Liver (tissue), 10 donors: ENCODE measurements at places on chromosomes 6 and 20. TPM values are rescaled to one million over a fixed set of nuclear protein-coding genes. Genes with fewer than 3 reads are reported as not detected.

The METTL24 gene
- 0.23 TPM for polyA plus RNA-seq

The OR2H1 gene
- not detected for polyA plus RNA-seq

The SCUBE3 gene
- polyA plus RNA-seq: 0.03 TPM

The PAK1IP1 gene
- polyA plus RNA-seq: 6.9 TPM

The MYBL2 gene
- polyA plus RNA-seq: 1.9 TPM

The TCF21 gene
- polyA plus RNA-seq: 1.0 TPM

The LTA gene
- not detected for polyA plus RNA-seq

The ADGB gene
- polyA plus RNA-seq: not detected

The MROH8 gene
- 1.3 TPM for polyA plus RNA-seq

The GNMT gene
- 163 TPM for polyA plus RNA-seq

The RWDD2A gene
- polyA plus RNA-seq: 2.8 TPM

The GPSM3 gene
- polyA plus RNA-seq: 6.0 TPM

The ZC2HC1B gene
- not detected for polyA plus RNA-seq

The VSX1 gene
- not detected for polyA plus RNA-seq

The FBXL4 gene
- 4.1 TPM for polyA plus RNA-seq

GRCh38 chr6:3294921-3295871, 36.4 kb downstream of the PSMG4 start:
- DNase-seq: no peak

GRCh38 chr6:54784011-54784410, 62.6 kb upstream of the FAM83B start:
- no peak for DNase-seq

- no peak for DNase-seq
Measured at GRCh38 chr6:85418059-85418458, 31.8 kb upstream of the NT5E start.

DNA sequence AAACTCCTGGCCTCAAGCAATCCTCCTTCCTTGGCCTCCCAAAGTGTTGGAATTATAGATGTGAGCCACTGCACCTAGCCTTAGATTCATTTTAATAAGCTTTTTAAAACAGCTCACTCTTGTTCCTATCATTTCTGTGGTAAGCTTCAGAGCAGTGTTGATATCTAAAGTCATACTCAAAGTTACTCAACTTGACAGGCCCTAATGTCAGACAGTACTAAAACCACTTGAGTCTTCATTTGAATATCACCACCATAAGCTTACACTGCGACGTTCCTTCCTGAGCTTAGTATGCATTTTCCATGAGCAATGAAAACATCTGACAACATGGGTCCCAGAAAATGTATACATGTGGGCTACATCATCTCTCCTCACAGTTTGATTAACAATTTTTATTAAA, 6.0 kb downstream of the FUCA2 start:
- no peak for DNase-seq

DNA sequence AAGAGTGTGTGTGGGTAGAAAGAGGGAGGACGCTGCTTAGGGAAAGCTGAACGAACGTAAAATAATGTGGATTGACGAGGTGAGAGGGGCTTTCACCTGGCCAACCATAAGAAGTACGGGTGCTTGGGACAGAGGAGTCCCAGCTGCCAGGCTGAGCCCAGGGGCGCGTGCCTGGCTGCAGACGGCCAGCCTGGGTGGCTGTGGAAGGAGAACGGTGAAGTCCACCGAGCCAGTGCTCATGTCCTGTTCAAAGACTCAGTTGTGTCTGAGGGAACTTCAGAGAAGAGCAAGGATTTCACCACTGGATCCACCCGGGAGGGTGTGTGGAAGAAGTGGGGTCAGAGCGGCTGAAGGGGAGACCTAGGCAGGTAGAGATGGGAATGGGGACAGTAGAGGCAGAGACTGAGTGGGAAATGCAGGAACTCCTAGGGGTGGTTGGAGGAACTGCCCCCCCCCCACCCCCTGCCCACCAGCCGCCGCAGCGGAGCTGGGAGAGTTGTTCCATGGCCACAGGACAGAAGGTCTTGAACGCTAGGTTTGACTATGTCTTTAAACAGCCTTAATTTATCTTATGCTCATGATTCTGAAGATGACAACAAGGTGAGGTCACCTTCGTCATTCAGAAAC, 68.1 kb upstream of the TBXT start:
- DNase-seq: no peak

- no peak for DNase-seq
Measured at GRCh38 chr20:51092338-51092737, 69.4 kb upstream of the KCNG1 start.

- no peak for DNase-seq
Measured at GRCh38 chr6:108236791-108237190, 24.0 kb downstream of the SNX3 start.

GRCh38 chr6:19845266-19846041, 8.3 kb downstream of the ID4 start:
- DNase-seq: no peak

DNA sequence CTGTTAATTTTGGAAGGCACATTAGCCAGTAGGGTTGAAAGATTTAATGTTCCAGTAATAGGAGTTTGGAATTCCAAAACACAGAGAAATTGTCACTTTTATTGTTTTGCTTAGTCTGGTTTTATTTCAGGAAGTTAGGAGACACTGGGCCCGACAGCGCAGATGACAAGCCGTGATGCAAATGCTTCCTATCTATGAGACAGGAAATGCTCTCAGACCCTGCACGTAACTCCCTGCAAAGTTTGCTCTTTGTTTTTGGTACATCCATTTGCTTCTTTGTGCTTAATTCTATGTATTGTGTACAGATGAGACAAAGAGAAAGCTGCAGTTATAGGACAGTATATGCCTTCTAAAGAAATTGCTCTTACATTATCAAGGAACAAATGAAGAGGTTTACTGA, 201.6 kb upstream of the SGK1 start:
- DNase-seq: no peak

DNA sequence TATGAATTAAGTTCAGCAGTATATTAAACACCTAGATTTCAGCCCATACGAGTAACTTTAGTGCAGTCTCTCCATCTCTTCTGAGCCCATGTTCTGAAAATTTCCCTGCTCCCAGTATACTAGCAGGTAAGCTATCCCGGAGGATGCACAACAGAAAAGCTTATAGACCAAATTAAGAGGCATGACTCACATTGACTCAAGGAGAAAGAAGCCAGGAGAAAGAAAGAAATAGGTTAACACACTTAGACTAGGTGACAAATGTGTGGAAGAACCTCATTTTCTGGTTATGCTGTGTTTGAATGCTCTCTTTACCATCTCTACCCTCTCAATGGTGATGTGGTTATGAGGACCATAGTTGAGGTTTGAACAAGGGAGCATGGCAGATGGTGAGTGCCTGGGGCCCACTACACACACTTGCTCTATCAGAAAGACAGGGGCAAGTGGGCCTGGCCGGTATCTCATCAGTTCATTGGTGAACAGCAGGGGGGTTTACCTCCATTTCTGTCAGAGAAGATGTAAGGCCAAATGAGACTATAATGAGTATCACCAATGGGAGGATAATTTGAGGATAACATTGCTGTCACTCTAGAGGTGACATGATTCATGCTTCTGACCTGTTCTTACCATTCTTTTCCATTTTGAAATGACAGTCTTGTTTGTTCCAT, 902.3 kb upstream of the FLRT3 start:
- no peak for DNase-seq

DNA sequence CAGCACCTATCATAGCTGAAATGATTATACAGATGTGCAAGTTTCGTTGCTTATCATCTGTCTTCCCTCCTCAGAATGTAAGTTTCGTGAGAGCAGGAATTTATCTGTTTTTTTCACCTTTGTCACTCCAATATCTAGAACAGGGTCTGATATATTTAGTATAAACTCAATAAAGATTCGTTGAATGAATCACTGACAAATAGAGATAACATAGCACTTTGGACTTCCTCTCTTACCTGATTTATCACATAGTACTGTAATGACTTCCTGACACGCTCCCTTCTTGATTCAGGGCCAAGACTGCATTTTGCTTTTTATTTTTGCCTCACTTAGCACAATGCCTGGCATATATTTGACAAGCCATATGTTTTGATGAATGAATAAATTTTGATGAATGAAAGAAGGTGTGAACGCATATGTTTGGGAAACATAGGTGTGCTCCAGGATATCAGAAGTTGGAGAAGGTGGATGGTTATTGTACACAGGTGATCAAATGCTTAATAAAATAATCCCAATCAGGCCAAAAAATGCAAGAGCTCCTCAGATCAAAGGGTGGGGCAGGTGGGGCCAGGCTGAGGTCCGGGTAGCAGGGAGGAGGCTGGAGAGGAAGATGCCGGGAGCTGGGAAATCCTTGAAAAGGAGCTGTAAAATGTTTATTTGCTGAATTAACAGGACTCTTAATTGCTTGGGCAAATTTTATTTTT, 33.0 kb downstream of the PIM1 start:
- no peak for DNase-seq

- DNase-seq: no peak
Measured at GRCh38 chr6:56959094-56959493, 4.2 kb downstream of the BEND6 start.

- no peak for DNase-seq
Measured at GRCh38 chr20:31836853-31837608, 8.4 kb downstream of the FOXS1 start.

DNA sequence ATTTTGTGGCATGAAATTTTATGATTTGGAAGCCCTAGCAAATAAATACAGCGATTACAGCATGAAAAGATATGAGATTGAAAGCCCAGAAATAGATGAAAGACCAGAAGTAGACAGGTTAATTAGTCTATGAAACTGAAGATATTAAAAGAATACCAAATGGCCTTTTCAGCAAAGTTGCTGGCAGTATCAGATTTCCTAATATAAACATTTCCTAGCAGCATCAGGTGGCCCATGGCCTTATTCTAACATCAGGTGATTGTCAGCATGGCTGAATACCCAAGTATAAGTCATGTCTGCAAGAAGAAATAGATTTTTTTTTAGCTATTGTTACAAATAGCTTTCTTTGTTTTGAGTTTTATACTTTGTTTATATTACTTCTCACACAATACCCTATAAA, 93.2 kb downstream of the CLVS2 start:
- DNase-seq: no peak

- no peak for DNase-seq
Measured at GRCh38 chr6:160455081-160455480, 106.9 kb downstream of the SLC22A3 start.
